HepG2 (cell line): ENCODE measurements at places on chromosomes 5 and 9.
A peak's percentile ranks its signal among the peaks of the same experiment; 100 is the strongest.

- DNase-seq, result no peak
Observed at GRCh38 chr9:131677049-131677443, 62.8 kb downstream of the RAPGEF1 start.

GRCh38 chr5:147626464-147626863 lies 116.6 kb upstream of the DPYSL3 start:
- no peak for DNase-seq

- DNase-seq, result no peak
Observed at GRCh38 chr5:172730222-172730621, 40.8 kb downstream of the DUSP1 start.

GRCh38 chr9:33952066-33952465 lies 96.6 kb downstream of the UBAP2 start:
- no peak for DNase-seq

DNA sequence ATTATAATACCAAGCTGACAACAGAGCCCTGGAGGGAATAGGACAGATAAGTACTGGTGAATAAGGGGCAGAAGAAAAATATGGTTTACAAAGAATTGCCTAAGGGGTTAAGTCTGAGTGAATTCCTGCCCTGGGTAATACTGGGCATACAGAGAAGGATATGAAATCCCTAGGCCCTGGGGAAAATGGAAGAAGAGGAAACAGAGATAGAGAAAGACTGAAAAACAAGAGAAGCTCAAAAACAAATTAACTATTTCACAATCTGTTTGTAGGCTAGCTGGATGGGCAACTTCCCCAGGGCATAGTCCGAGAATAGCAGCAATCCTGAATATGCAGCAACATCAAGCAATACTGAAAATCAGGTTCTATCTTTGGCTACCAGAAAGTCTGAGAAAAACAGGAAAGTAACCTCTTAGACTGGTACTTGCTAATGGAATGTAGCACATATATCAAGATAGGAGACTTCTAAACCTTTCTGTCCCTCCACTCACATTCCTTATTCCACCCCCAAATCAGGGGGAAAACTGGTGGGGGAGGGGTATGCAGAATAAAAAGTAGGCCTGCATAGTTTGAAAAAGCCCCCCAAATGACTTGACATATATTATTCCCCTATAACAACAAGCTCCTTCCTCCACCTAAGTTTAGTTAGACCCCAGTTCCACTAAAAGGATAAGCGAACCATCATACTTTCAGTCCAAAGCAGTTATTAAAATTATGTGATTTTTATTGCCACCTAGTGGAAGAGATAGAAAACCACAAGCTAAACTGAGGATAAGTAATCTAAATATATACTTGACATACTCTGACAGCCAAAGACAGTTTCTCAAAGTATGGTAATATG lies 20.6 kb downstream of the SLC38A9 start:
- peak; percentile 63 for DNase-seq

- DNase-seq, result no peak
Observed at GRCh38 chr5:99285606-99286005, 356.8 kb upstream of the CHD1 start.

DNA sequence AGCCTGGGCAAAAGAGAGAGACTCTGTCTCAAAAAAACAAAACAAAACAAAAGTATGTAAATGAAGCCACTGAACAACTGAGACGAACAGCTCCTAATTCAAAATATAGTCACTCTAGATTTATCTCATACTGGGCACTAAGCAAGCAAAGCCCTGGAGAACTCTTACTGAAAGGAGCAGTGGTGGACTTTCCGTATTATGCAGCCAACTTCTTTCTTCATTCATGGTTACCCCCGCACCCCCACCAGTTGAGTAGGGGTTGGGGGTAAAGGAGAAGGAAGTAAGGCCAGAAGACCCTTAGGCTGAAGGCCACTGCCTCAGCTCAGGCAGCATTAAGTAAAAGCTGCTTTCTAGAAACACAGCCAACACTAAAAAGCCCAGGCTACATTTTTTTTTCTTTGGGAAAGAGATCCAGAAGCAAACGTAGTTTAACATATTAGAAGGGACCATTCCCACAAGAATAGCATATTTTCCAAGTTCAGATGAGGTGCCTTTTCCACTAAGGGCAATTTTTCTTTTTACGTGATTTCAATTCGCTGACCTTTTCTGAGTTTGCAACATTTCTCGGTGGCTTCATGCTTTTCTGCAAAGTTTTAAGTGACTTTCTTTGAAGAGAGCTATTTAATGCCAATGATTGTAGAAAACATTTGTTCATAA lies 55.3 kb downstream of the MAPKAP1 start:
- DNase-seq, result no peak

GRCh38 chr5:151183456-151184245 lies 26.1 kb upstream of the ANXA6 start:
- no peak for DNase-seq

- DNase-seq, result no peak
Observed at GRCh38 chr5:15388866-15389265, 111.1 kb upstream of the FBXL7 start.

GRCh38 chr5:6698696-6699095 lies 14.5 kb upstream of the TENT4A start:
- no peak for DNase-seq
